Islet precursor cell (in vitro differentiated cells): ENCODE measurements at places on chromosomes 2 and 18.
A peak's percentile ranks its signal among the peaks of the same experiment; 100 is the strongest.

DNA sequence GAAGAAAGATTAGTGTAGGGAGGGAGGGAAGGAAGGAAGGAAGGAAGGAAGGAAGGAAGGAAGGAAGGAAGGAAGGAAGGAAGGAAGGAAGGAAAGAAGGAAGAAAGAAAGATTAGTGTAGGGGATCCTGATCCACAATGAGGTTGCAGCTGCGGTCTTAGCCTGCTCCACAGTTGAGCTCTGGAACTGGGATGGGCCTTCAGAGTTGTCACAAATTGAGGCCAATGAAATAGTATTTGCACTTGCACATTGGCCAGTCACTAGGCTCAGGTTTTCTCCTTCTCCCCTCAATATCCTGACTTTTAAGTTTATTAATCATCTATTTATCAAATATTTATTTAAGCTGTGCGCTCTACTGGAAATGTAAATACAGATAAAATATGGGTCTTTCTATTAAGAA, 34.3 kb downstream of the DOK6 start:
- DNase-seq, result no peak

- no peak for DNase-seq
Observed at GRCh38 chr18:55530166-55530565, 57.8 kb downstream of the TCF4 start.

- DNase-seq, result no peak
Observed at GRCh38 chr18:23585897-23586248, 433 bp downstream of the NPC1 start.

- no peak for DNase-seq
Observed at GRCh38 chr2:107322416-107322815, 436.4 kb upstream of the ST6GAL2 start.

- DNase-seq, result peak; percentile 89
Observed at GRCh38 chr2:170813611-170814532, 2.8 kb upstream of the GAD1 start.
